ENCODE measurements at places on chromosomes 12 and 14.

GRCh38 chr12:43883748-43884147, 47.9 kb downstream of the TMEM117 start:
- no peak for DNase-seq

- DNase-seq = no peak
Observed at GRCh38 chr12:1287446-1287975, 296.5 kb downstream of the ERC1 start.

DNA sequence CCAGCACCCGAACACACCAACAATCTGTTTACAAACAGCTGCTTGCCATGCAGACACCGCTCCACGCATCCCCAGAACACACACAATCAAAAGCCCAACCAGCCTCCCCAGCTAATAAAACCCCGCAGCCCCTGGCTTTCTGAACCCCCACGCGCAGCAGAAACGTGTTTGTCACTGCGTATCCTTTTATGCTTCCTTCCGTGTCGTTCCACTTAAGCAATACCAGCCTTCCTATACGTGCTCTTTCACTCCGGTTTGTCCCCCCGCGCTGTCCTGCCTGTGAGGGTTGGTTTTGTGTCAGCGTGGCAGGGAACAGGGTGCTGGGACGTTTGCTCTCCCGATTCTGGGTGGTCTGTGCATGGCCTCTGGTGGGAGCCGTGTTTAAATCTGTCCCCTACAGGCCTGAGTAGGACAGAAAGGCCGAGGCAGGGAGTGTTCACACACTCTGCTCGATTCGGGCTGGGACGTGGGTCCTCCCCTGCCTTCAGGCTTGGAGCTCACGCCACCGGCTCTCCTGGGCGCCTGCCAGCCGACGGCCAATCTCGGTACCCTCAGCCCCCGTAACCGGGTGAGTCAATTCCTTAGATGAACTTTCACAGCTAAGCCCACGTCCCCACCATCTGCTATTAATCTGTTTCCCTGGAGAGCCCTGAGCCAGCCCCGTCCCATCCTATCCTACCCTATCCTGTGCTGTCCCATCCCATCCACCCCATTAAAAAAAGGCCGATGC, 60.0 kb downstream of the NOC4L start:
- peak; percentile 13 for DNase-seq

- DNase-seq = no peak
Observed at GRCh38 chr12:106917503-106917902, 38.2 kb upstream of the TMEM263 start.

DNA sequence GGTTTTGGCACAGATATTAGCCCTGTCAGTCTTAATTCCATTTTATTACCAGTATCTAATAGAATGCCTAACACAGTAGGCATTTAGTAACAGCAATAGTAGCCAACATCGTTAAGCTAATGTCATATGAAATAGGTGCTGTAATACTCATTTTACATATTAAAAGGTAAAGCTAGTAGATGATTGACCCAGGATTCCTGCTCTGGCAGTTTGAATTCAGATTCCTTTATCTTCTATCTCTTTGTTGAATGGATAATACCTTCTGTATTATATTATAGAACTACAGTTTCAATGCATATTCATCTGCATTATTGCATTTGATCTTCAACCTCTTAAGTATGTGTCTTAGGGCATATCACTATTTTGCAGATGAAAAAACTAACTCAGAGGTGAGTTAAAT, 2.9 kb downstream of the ATL1 start:
- DNase-seq = no peak

DNA sequence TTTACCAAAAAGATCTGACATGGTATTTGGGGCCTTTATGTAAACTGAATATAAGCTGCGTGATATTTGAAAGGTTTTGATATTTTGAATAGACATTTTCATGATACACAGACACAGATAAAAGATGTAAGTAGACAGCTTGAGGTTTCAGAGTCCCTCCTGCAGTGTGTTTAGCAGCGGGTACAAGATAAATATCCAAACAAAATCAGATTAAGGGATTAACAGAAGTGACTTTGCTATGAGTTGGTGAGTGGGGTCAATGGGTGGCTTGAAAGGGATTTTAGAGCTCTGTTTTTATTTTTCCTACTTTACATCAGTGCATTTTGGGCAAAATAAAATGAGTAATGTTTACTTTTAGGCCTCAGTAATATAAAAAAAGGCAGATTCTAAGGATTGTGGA, 84.1 kb downstream of the IGF1 start:
- DNase-seq = no peak

GRCh38 chr12:118315821-118316220, 56.9 kb downstream of the TAOK3 start:
- DNase-seq = no peak

GRCh38 chr12:132953163-132953425, 3.0 kb downstream of the ZNF605 start:
- no peak for DNase-seq

DNA sequence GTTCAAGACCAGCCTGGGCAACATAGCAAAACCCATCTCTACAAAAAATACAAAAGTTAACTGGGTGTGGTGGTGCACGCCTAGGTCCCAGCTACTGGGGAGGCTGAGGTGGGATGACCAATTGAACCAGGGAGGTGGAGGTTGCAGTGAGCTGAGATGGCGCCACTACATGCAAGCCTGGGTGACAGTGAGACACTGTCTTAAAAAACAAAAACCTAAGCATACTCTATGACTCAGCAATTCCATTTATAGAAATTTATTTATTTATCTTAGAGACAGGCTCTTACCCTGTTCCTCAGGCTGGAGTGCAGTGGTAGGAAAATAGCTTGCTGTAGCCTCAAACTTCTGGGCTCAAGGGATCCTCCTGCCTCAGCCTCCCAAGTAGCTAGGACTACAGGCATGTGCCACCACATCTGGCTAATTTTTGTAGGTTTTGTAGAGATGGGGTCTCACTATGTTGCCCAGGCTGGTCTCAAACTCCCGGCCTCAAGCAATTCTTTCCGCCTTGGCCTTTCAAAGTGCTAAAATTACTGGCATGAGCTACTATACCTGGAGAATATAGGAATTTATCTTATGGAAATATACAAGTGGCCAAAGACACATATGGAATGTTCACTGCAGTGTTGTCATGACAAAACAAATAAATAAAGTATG, 43.3 kb downstream of the NCKAP5L start:
- peak; percentile 41 for DNase-seq

GRCh38 chr12:19186722-19187661, 57.5 kb downstream of the PLEKHA5 start:
- peak; percentile 65 for DNase-seq

DNA sequence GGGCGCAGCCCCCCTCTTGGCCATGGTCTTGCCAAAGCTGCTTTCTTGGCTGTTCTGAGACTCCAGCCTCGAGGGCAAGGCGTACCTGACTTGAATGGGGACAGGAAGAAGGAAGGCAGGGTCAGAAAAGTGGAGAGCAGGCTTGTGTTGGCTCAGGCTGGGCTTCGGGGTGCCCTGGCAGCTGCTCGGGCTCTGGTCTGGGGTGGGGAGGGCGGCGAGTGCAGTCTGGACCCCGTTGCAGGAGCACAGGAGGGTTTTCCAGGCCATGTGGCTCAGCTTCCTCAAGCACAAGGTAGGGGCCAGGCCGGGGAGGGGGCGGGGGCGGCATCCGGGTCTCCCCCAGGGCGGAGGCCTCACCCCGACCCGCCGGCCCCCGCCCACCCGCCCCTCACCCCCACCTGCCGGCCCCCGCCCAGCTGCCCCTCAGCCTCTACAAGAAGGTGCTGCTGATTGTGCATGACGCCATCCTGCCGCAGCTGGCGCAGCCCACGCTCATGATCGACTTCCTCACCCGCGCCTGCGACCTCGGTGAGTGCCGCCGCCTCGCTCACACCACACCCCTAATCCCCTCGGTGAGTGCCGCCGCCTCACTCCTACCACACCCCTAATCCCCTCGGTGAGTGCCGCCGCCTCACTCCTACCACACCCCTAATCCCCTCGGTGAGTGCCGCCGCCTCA, 4.2 kb downstream of the NOC4L start:
- DNase-seq = no peak

GRCh38 chr12:117587631-117588287, 226.3 kb upstream of the NOS1 start:
- DNase-seq = peak; percentile 31

GRCh38 chr12:49803693-49804450, 24.3 kb downstream of the NCKAP5L start:
- DNase-seq = no peak

GRCh38 chr12:4392223-4392742, 12.8 kb upstream of the FGF23 start:
- no peak for DNase-seq

DNA sequence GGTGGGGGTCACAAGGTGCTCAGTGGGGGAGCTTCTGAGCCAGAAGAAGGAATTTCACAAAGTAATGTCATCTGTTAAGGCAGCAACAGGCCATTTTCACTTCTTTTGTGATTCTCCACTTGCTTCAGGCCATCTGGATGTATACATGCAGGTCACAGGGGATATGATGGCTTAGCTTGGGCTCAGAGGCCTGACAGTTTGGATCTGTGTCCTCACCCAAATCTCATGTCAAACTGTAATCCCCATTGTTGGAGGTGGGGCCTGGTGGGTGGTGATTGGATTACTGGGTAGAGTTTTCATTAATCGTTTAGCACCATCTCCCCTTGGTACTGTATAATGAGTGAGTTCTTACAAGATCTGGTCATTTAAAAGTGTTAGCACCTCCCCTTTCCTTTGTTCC, 36.4 kb downstream of the TESPA1 start:
- no peak for DNase-seq

GRCh38 chr12:126358806-126359205, 1293.6 kb downstream of the AACS start:
- DNase-seq = no peak

GRCh38 chr12:75944097-75944904, 87.3 kb downstream of the PHLDA1 start:
- peak; percentile 86 for DNase-seq

DNA sequence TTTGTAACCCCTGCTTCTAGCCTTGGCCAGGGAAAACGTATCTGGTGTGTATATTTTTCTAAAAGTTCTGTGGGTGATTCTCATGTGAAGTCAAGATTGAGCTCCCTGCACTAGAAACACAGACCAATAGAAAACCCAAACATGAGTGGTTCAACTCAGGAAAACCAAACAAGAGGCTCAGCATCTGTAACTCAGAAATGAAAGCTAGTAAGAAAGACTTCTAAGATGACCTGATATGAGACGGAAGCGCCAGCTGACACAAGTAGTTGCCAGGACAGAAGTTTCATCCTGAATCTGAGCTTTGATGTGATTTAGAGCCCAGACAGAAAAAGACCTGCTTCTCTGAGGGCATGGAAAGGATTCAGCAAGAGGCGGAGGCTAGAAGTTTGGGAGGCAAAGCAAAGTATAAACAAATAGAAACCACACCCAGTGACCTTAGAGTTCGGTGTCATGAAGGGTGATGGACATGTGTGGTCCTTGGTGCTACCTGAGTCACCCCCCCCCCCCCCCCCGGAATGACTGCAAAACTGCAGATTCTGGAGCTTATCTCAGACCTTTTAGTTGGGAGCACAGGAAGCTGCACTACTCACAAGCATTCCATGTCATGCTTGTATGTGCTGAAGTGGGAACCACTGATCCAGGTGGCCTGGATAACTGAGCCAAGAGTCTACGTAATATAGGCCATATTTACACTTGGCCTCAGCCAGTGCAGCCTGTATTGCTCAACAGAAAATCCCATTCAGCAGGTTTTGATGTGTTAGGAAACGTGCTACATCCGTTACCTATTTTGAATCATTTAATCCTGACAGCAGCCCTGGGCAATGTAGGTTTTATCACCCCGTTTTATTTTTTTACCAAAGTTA, 191.3 kb downstream of the ANO6 start:
- DNase-seq = no peak
